ENCODE measurements at places on chromosomes 4 and X.
A peak's percentile ranks its signal among the peaks of the same experiment; 100 is the strongest.

DNA sequence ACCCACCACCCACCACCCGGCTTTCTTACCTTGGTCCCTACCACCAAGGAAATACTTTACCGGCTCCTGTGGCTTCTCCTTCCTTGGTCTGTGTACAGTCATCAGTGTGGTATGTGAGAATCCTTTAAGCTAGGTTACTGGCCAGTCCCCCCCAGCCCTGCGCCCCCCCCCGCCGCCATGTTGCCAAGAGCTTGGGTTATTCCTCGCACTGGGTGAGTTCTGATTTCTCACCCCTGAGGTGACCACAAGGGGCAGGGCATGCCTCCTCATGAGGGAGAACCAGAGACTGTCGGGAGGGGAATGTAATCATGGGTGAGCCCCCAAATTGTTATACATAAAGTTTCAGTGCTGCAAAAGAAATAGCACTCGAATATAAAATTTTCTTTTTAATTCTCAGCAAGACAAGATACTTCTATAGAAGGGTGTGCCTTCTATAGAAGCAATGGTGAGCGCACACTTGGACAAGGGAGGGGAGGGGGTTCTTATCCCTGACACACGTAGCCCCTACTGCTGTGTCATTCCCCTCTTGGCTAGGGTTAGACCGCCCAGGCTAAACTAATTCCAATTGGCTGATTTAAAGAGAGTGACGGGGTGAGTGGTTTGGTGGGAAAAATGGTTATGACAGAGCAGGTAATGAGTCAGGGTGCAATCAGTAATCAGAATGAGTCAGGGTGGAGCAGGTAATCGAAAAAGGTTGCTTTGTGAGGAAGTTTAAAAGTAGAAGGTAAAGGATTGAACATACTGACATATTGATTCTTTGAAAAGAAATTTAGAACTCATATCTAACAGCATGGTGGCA lies 133.2 kb downstream of the KDM6A start:
- DNase-seq = no peak

DNA sequence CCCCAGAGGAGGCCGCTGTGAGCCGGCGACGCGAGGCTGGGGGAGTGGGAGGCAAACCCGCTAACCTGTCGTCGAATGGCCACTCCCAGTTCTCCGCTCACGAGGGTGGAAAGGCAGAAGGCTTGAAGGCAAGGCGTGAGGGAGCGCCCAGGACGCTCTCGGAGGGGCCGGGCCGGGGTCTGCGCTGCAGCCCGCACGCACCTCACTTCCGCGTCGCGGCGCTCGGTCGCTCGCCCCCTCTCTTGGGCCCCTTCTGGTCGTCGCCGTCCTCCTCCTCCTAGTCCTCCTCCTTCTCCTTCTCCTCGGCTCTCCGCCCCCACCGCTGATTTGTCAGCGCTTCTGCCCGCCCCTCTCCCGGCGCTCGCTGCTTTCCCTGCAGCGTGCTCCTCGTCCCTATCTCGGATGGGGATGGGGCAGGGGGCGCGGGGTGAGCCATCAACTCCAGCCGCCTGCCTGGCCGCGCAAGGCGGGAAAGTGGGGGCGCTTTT lies at the start of gene SNCA:
SNCA (minus strand) TSS at position 265 of the 488 bp plus-strand sequence. CDS start 1,494 bp downstream, outside the sequence.
- DNase-seq = peak; percentile 9

DNA sequence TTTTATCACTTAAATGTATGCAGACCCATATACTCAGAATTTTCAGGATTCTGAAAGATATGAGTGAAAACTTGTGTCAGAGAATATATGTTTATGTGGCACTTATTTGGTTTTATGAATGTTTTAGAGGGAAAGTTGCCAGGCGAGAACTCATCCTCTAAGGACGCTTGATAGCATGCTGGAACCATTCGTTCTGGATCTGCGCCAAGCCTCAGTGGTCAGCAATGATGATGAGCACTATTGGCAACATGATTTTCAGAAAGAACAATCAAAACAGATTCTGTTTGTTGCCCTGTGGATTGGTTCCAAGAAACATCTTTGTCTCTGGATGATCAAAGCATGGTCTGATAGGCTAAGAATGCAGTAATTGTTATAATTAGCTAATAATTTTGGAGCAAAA lies 32.1 kb upstream of the RAPGEF2 start:
- DNase-seq = no peak

- DNase-seq = no peak
Measured at GRCh38 chr4:100804576-100805360, 286.9 kb upstream of the EMCN start.

- DNase-seq = no peak
Measured at GRCh38 chr4:160233141-160233540, 1130.3 kb downstream of the RAPGEF2 start.

DNA sequence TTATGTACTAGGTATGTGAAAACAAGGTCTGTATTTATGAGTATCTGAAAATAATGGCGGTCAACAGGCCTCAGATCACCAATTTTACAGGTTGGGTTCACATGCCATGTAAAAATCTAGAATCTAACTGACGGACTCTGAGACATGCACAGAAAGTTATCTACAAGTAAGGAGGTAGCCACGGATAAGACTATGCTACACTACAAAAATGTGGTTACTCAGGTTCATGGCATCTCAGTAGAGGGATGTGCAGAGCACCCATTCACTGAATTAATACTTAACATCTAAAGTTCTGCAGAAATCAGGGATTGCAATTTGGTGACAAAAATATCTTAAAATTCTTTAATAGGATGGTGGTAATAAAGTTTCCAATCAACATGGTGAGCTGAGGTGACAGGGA lies 155.9 kb downstream of the APBB2 start:
- DNase-seq = no peak

- DNase-seq = no peak
Measured at GRCh38 chr4:153531976-153532626, 65.9 kb downstream of the TMEM131L start.

GRCh38 chrX:105051364-105051763 lies 169.1 kb downstream of the TEX13A start:
- DNase-seq = no peak

GRCh38 chr4:54169176-54169575 lies 59.9 kb upstream of the PDGFRA start:
- DNase-seq = no peak

DNA sequence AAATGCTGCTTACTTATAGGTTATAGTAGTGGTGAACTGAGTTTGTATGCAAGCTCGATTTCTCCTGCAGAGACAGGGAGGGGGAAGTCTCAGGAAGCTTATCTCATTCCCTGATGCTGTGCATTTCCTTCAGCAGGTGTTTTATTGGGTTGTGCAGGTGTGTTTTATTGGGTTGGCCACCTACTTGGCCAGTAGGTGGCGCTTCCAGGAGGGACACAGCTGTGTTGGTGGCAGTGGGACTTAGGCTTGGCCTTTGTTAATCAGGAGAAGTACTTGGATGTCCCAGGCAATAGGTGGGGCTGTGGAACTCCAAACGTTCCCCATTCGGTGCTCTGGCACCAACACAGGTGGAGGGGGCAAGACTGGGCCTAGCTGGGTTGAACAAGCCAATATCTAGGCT lies 196.0 kb upstream of the DCAF8L1 start:
- no peak for DNase-seq

All from stimulated activated CD8-positive, alpha-beta memory T cell treated with anti-CD3 and anti-CD28 coated beads, Interleukin-15, amount 100 ng/mL, for 48 hours (primary cell).